Myocyte (in vitro differentiated cells): ENCODE measurements at places on chromosomes 7 and 10.

GRCh38 chr10:32109603-32110002, 53.4 kb upstream of the KIF5B start:
- no peak for DNase-seq

DNA sequence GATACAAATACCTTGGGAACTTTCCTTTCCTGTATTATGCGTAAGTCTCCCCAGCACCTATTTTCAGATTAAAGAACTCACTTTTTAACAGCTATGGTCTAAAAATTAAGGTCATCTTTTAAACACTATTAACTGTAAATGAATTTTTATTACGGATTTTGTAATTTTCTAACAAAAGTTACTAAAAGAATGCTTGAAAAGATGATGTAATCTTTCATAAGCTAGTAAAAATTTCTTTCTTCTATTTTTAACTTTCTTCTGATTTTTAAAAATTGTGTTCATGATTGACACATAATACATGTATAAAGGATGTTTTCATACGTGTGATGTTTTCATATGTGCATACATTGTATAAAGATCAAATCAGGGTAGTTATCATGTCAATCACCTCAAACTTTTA, 291.2 kb upstream of the MBL2 start:
- no peak for DNase-seq

- DNase-seq = peak; percentile 89
These were observed 113.1 kb downstream of the ZMIZ1 start for GRCh38 chr10:79181698-79182521.

- DNase-seq = no peak
These were observed 762.7 kb downstream of the KCNMA1 start for GRCh38 chr10:76874896-76875295.

GRCh38 chr7:55073051-55073511, 54.3 kb downstream of the EGFR start:
- DNase-seq = no peak

GRCh38 chr10:52313256-52313932, 687 bp upstream of the DKK1 start:
- DNase-seq = peak; percentile 15

DNA sequence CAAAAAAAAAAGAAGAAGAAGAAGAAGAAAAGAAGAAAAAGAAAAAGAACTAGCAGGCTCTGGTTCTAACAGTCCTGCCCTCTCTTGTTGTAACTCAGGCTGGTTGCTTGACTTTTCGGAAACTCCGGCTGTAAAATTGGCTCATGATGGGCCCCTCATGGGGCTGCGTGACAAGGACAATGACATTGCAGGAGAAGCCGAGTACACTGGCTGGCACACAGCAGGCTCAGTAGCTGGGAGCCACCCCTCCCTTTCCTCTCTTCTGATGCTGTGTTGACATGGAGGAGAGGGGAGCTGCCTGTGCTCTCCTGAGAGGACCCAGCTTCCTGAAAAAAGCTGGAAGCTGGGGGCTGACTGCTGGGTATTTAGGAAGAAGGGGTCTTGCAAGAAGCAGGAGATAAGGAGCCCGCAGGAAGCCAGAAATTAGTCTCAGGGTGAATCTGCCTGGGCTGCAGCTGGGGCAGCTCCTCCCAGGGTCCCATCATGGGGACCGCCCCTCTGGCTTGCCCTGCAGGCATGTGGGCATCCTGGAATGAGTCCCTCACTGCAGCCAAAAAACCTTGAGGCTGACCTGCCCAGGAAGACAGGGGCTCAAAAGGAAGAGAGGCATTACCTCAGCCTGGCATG, 14.6 kb upstream of the GPR26 start:
- DNase-seq = no peak

- DNase-seq = no peak
These were observed 23.9 kb downstream of the PYROXD2 start for GRCh38 chr10:98391065-98391464.

DNA sequence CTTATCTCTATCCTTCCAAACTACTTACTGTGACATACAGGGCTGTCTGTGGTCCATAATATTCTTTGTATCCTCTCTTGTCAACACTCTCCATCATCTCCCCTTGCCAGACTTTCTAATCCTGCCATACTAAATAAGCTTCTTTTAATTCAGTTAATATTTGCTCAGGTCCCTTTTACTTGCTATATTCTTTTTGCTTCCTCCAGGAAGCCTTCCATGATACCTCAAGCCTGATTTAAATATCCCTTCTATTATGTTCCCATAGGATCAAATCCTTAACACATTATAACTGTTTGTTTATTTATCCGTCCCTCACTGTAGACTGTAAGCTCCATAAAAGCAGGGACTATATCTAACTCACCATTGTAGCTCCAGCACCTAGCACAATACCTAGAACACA, 7.2 kb upstream of the PPP3CB start:
- no peak for DNase-seq

GRCh38 chr10:87590705-87591588, 68.7 kb upstream of the PAPSS2 start:
- no peak for DNase-seq
